ENCODE measurements at places on chromosomes 12 and 14. TPM values are rescaled to one million over a fixed set of nuclear protein-coding genes. Genes with fewer than 3 reads are reported as not detected.

The LMNTD1 gene
- not detected for total RNA-seq

The SLC35F4 gene
- 0.14 TPM for total RNA-seq

DNA sequence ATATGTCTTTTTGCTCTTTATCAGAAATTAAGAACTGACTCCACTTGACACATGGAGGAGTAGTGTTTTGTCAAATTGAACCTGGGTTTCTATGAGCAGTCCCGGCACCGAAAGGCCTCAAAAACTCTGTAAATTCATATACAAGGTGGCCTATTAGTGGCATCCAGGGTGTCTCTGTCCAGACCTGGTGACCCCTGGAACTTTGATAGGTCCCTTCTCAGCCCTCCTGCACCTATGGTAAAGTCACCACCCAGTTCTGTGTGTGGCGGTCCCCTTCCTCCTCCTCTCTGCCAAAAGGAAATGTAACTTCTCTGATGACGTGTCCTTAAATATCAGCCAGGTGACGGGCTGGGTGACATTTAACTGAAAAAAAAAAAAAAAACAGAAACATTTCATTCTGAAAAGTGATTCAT is 204.0 kb upstream of the FOXN3 start:
- no peak for DNase-seq

DNA sequence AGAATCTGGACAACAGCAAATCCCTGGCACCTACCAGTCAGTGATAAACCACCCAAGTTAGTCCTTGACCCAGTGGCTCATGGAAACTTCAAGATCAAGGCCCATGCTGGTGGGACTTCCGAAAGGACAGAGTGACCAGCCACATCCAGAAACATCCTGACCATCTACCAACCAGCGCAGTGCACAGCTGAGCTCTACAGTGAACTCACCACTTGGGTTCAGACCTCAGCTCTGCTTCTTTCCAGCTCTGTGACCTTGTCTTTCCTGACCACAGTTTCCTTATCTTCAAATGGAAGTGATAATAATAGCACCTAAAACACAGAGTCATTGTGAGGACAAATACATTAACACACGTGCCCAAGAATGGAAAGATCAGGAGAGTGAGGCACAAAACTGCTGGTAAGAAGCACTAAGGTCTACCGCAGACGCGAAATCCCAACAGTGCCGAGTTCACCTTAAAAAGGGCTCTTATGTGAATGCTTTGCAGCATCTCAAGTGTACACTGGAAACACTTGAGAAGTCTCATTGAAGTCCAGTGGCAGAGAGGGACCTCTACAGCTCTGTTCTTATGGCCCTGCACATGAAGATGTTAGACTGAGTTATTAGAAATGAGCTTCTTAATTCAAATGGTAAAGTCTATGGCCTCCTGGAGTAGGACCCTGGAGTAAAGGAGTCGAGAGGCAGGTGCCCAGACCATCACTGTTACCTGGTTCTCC is 128.8 kb downstream of the CCDC60 start:
- DNase-seq = no peak

GRCh38 chr12:4037747-4038312 is 164.6 kb upstream of the PARP11 start:
- DNase-seq = no peak

Measured in progenitor cell of endocrine pancreas (in vitro differentiated cells).